ENCODE measurements at places on chromosomes 3 and 15.
A peak's percentile ranks its signal among the peaks of the same experiment; 100 is the strongest.

GRCh38 chr15:50180091-50180490 lies 1.9 kb upstream of the SLC27A2 start:
- no peak for DNase-seq

DNA sequence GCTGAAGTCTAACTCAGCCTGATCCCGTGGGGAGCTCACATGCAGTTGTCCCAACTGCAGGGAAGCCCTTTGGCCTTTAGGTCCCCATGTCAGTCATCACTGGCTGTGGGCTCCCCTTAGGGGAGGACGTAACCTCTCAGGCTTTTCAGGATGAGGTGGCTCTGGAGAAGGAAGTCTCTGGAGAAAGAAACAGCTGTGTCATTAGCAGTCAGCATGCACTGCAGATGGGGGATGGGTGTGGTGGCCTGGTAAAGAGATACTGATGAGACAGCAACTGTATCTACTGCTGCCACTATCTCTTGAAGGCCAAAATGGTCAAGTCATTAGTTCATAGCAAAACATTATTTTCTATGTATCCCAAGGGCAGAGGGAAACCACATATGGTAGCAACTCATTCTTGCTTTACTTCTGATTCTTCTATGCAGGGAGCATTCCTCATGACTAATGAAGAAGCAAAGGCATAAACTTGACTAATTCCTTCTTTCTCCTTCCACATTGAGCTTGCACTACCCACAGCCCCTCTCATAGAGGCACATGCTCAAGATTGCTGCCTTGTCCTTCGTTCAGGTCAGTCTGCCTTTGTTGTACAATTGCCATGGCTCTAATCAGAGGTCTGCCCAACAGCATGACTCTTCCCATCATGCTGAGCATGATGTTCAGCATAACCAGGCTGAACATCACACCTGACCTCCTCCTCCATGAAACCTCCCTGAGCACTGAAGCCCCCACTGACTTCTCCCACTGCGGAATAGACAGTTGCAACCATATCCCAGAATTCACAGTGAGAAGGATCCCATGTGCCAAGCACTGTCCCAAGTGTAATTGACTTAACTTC lies 47.8 kb upstream of the TMEM158 start:
- peak; percentile 31 for DNase-seq

GRCh38 chr15:88918738-88919137 lies 5.6 kb upstream of the MFGE8 start:
- peak; percentile 98 for DNase-seq

DNA sequence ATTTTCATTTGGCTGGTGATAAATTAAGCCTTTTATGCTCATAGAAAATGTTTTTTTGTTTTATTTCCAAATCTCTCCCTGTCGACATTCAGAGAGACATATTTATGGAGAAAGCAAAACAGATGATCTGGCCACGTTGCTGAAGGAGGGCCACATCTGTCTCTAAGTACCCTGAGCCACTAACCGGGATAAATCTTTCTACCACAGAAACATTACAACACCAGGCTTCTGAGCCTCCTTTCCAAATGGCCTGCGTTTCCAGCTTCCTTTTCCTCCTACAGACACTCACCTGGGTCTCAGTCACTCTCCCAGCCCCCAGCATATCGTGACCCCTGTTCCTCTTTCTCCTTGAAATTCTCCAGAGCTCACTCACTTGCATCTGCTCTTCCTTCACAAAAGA lies 161.0 kb downstream of the ARRDC4 start:
- peak; percentile 44 for DNase-seq

- no peak for DNase-seq
Observed at GRCh38 chr3:47314056-47314764, 31.5 kb downstream of the KLHL18 start.

- no peak for DNase-seq
Observed at GRCh38 chr3:113521981-113522380, 7.0 kb upstream of the SPICE1 start.

DNA sequence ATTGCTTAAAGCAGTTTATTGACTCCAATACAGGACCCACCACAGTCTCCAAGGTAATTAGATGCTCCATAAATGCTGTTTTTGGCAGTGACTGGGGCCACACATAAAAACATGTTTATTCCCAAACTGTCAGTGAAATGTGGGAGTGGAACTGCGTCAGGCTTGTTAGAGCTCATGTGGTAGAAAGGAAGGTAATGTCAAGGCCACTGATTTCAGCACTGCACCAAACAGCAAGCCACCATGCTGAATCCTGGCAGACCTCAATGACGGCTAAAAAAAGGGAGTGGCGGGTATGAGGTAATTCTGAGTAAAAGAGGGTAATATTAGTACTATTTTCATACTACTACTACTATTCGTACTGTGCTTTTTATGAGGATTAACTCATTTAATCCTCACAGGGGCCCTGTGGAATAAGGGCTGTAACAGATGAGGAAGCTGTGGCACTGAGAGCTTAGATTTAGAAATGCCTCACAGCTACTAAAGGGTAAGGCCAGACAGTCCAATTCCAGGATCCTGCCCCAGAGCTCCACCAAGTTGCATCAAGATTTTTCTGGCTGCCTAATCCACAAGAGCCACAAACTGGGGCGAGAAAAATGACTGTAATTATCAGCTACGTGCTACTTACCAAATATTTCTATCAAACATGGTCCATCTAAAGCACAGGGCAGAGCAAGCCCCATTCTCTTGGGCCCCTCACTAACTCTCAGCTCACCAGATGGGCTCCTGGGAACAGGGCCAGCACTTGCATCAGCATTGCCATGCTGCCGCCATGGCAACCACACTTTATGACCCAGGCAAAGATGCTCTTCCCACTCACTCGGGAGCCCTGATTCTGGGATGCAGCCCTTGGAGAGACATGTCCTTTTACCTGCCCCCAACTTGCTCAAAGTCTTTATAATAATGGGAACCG lies 83.6 kb upstream of the SPATA12 start:
- DNase-seq: peak; percentile 82

- DNase-seq: peak; percentile 95
Observed at GRCh38 chr15:62758126-62758951, 284.2 kb upstream of the TPM1 start.

DNA sequence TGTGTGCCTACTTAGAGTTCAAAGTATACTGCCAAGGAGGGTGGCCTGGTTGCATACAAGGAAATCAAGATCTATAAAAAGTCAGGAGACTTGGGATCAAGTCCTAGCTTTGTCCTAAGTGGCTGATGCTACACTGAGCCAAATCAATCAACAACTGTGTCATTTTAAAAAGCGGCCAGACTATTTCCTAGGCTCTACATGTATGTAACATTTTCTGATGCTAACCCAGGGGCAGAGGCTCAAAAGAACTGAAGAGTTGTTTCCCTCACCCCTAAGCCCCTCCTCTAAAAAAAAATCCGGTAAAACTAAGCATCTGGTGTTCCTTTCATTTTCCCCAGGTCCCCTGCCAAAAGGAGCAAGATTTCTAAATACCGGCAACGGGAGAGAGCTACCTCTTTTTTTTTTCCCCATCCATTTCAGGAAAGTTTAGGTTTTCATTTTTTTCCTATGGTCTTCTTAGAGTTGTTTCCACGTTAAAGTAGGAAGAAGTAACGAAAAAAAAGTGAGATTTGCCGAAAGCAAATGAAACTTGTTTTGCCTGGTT lies 18.8 kb upstream of the CHD2 start:
- DNase-seq: no peak

- DNase-seq: no peak
Observed at GRCh38 chr15:71304681-71305080, 189.4 kb downstream of the THSD4 start.

DNA sequence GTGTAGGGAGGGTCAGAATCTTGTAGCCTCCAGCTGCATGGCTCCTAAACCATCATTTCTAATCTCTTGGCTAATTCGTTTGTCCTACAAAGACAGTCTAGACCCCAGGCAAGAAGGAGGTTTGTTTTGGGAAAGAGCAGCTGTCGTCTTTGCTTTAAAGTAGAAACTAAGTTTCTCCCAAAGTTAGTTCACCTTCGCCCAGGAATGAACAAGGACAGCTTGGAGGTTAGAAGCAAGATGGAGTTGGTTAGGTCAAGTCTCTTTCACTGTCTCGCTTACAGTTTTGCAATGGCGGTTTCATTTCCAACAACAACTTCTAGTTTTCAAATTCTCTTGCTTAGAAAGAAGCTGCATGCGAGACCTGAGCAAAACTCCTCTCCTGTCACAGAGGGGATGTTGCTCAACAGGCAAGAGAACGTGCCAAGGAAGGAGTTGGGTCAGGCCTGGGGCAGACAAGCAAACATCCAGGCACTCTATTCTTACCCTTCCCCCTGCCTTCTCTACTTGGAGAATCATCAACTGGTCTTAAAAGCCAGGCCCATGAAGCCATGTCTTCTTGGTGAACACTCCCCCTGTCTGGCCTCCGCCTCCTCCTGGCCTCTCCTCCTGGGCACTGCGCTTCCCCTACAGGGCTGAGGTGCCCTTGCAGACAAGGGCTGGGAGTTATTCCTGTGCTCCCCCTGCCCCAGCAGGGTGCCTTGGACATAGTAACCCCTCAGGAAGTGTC lies 57.6 kb downstream of the TMEM44 start:
- DNase-seq: no peak

GRCh38 chr3:34005886-34006285 lies 207.5 kb downstream of the PDCD6IP start:
- DNase-seq: peak; percentile 92

- peak; percentile 37 for DNase-seq
Observed at GRCh38 chr3:192188218-192188835, 539.0 kb downstream of the FGF12 start.

- no peak for DNase-seq
Observed at GRCh38 chr3:124851136-124851535, 36.0 kb downstream of the ITGB5 start.

- DNase-seq: peak; percentile 56
Observed at GRCh38 chr3:184567946-184568559, 6.5 kb downstream of the EPHB3 start.

DNA sequence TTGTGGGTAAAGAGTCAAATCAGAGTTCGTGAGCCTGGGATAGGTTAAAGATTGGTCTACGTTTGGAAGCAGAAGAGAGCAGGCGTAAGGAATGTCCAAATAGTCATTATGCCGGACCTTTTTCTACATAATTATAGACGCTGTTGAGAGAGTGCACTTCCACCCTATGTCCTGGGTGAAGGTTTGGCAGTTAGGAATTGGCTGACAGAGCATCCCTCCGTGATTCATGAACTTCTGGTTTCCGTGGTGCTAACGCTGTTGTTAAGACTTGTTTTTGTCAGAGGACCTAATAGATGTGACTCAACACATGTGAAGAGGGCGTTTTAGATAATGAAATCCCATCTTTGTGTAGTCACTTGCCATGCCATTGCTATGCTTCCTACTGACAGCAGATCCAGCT lies 1.1 kb downstream of the EAF1 start:
- DNase-seq: peak; percentile 29

- DNase-seq: no peak
Observed at GRCh38 chr3:87336761-87337160, 60.4 kb upstream of the POU1F1 start.

DNA sequence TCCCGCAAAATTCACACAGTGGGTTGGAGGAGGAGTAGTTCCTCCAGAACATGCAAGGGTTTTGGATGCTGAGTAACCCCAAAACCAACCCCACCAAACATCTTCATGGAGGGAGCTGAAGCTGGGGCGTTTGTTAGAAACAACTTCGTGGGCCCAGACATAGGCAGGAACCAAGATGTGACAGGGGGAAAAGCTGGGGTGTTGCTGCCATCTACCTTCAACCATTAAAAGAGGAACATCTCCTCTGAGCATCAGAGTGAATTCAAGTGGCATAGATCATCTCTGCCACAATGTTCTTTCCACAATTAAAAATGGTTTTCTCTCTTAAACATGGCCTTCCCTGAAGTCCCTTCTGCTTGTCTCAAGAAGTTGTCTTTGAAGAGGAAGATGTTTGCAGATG lies 20.5 kb downstream of the SIDT1 start:
- no peak for DNase-seq

DNA sequence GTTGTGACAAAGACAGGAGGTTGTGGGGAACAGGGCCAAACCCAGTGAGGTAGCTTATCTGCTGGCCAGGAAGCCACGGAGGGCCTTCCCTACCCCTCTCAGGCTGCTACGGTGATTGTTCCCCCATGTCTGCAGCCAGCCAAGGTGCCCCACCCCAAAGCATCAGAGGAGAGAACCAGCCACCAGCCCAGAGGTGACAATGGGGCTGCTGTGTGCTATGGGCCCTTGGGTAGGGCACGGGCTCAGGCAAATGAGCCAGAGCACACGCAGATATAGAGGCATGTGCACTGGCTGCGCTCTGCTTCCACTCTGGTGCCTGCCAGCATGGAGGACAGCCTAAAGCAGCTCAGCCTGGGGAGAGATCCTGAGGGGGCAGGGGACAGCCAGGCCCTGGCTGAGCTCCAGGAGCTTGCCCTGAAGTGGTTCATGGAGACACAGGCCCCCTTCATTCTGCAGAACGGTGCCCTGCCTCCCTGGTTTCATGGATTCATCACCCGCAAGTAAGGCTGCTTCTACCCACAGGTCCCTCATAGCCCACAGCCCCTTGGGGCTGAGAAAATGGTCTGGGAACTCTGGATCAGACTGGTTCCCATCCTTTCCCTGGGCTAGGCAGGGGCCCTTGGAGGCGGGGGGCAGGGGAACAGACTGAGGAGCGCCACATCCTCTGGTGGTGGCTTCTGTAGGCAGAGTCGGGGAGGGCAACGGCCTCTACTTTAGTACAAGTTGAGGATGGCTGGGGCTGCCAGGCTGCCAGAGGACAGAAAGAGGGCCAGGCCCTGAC lies at the start of gene SH2D7:
TSS of gene SH2D7 (plus strand) at position 301 of the 781 bp plus-strand sequence. CDS start at position 325, 24 bp downstream.
- no peak for DNase-seq

DNA sequence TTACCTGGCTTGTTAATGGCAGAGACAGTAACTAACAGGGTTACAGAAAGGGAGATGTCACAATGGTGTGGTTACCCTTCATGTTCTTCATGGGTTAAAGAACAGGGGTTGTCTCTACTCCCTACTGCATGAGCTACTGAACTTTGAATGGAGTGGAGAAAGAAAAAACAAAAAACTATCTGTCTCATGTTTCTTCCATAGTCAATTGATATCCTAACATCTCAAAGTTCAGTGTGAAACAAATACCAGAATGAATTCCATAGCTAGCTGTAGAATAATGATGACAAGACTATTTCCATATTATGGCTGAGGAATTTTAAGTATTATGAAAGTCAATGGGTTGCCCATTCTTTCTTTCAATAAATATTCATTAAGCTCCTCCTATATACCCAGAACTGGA lies 161.3 kb upstream of the LPP start:
- DNase-seq: peak; percentile 37

DNA sequence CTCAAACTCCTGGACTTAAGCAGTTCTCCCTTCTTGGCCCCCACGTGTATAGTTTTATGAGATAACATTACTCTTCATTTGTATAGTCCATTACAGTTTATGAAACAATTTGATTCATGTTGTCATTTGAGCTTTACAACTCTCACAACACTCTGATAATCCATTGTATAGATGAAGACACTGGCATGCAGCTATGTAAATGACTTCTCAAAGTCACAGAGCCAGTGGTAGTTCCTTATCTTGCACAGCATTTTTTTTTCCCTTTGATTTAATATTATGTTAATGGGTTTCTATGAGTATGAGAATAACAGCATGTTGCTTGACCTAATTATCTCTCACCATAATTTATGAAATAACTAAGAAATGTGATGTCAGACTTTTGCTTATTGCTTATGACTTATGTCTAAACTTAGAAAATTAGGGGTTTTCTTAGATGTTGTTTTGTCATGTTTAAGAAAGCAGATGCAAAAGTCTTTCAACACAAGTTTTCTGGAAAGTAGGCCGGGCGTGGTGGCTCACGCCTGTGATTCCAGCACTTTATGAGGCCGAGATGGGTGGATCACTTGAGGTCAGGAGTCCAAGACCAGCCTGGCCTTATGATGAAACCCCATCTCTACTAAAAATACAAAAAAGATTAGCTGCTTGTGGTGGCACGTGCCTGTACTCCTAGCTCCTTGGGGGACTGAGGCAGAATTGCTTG lies 13.3 kb downstream of the VPS8 start:
- no peak for DNase-seq
